Bone marrow (tissue), 2 donors: ENCODE measurements at places on chromosomes 1 and 21.

DNA sequence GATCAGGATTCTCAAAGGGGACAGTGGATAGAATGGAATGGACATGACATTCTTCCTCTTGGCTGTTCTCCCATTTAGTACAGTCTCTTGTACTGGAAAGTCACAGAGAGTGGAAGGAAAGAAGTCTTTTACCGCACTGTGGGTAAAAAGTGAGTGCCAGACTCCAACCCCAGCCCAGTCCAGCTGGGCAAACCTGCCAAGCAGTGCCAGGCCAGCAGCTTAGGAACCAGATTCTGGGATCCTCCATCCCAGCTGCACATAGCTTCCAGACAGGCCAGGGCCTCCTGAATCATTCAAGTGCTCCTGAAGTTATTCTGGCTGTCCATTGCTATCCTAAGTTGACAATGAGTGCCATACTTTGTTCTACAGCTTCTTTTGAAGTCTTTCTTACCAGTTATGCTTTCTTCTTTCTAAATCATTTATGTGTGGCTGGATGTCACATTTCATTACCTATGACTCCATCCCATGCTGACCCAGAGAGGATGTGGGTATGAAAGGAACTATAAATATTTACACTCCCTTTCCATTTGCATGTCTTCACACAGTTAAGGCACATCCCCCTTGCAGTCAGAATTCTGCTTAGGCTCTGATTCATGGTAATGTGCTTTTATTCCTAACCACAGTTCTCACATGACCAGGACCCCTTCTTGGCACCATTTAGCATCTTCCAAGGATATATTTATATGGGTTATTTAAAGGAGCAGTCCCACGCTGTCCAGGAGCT, 88.9 kb downstream of the AK5 start:
- DNase-seq: no peak

GRCh38 chr1:34330061-34330460, 153.4 kb downstream of the C1orf94 start:
- DNase-seq: no peak

- DNase-seq: no peak
These were observed 131.2 kb upstream of the CD34 start for GRCh38 chr1:208042041-208042615.

DNA sequence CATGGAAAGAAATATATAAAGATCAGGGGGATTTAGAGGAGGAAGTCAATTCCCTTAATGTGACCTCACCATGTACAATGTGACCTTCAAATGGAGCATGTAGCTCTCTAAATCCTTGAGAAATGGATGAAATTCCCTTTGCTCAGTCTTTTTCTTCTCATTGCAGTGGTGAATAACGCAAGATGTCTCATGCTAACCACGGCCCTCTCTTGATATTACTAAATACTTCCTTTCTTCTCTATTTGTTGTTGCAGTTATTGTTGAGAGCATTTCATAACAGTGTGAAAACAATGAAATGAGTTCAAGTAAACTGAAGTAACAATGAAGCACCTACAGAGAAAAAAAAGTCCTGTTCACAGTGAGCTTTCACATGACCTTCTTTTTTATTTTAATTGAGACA, 55.6 kb downstream of the ZNF281 start:
- DNase-seq: no peak

GRCh38 chr1:169853341-169853740, 40.4 kb downstream of the SCYL3 start:
- no peak for DNase-seq

- DNase-seq: no peak
These were observed 5.1 kb downstream of the ABCG1 start for GRCh38 chr21:42223826-42224575.
